Stimulated activated CD4-positive, alpha-beta T cell treated with anti-CD3 and anti-CD28 coated beads, Interleukin-15, amount 100 ng/mL, for 1 hour (primary cell): ENCODE measurements at places on chromosomes 5 and 9.

GRCh38 chr9:120791161-120791560, 2.1 kb downstream of the FBXW2 start:
- no peak for DNase-seq

- no peak for DNase-seq
Observed at GRCh38 chr5:10724781-10725507, 36.1 kb downstream of the DAP start.

- no peak for DNase-seq
Observed at GRCh38 chr5:6633469-6634245, 417 bp downstream of the SRD5A1 start.

GRCh38 chr9:38413283-38413682, 11.0 kb downstream of the IGFBPL1 start:
- DNase-seq = no peak

DNA sequence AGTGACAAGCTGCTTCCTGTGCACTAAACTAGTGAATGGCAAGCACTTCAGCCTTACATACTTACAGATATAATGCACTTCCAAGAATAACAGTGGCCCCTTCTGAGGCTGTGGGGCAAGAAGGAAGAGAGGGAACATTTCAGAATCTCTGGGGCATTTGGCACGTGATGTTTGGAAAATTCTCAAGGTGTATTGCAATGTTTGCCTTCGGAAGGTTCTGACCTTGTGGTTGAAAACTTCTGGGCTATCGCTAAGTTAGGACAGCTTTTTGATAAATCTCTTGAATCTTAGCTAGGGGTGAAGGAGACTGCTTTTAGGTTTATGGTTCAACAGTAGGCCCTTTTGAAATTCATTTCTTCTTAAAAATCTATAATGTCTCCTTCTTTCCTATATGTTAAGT, 7.1 kb upstream of the FGF10 start:
- DNase-seq = no peak

GRCh38 chr5:178355671-178356070, 123.1 kb upstream of the PHYKPL start:
- no peak for DNase-seq

DNA sequence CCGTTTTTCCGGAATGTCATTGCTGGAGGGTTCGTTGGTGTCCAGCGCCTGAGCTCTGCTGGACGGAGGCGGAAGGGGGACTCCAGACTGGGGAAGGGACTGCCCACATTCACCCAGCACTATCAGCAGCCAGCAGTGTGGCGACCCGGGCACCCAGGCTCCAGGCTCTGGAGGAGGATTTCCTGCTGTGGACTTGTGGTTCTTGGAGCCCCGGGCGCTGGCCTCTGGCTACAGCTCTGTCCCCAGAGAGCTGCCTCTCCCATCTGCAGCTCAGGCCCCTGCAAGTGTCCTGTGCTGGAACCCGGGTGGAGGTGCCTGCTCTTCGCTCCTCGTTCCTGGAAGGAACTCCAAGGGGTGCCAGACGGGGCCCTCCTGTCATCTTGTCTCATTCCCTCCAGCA, 152.6 kb downstream of the RGS3 start:
- DNase-seq = no peak

DNA sequence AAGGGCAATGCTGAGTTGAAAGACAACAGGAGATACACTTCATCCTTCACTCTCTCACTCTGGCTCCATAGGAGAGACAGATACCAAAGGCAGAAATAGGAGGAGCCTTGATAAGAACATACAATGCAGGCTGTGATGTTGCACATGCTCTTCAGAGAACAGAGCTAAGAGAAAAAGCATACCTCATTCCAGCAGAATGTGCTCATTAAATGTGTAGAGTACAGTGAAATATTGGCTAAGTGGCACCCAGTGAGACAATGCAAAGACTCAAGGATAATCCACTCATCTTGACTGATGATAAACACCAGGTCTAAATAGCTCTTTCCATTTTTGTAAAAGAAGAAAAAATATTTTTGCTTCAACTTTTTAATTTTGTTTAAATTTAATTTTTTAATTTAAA, 139.7 kb downstream of the OR2K2 start:
- DNase-seq = no peak

GRCh38 chr5:32531885-32532520, 53.4 kb upstream of the SUB1 start:
- DNase-seq = peak; percentile 13

DNA sequence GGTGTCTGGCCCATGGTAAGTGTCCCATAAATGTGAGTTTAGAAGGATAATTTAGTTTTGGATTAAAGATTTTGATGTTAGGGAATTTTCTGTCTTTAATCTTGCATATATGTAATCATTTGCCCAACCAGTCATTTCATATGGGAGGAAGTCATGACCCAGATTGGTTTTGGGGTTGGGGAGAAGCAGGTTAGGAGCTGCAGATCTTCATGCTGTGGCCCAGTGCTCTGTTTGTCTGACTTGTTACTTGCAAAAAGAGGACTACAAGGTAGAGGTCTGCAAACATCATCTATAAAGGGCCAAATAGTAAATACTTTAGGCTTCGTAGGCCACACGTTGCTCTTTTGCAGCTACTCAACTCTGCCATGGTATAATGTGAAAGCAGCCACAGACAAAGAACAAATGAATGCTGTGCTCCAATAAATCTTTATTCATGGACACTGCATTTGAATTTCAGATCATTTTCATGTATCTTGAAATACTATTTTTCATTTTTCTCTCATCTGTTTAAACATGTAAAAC, 16.8 kb downstream of the OSTF1 start:
- no peak for DNase-seq
